Mammary epithelial cell (primary cell): ENCODE measurements at places on chromosomes 3 and 15. TPM values are rescaled to one million over a fixed set of nuclear protein-coding genes. Genes with fewer than 3 reads are reported as not detected.

DNA sequence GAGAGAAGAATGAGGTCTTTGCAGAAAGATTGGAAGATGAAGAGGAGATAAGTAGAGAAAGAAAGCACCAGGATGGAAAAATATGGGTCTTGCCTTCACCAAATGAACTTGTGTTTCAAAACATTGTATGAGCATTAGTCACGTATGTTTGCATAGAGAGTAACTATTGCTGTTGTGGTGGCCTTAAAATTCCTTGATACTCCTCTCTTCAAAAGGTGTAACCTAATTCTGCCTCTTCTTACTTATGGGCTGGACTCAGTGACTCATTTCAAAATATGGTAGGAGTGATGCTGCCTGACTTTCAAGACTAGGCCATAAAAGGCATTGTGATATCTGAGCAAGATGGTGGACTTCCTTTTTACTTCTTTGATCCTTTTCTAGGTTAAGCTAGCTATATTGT lies 228.7 kb upstream of the ZNF385D start:
- DNase-seq = peak; percentile 9

Gene TTLL13
- total RNA-seq = 0.21 TPM in 1 of 2 replicates, not detected in the other

GRCh38 chr15:99029341-99030144 lies 22.0 kb upstream of the PGPEP1L start:
- peak; percentile 24 for DNase-seq

Gene WDR49
- 0.16 and 1.1 TPM in 2 replicates for total RNA-seq

Gene FBXO45
- total RNA-seq = 11.9 and 13.5 TPM in 2 replicates

GRCh38 chr3:180594631-180595558 lies 7.1 kb upstream of the TTC14 start:
- DNase-seq = peak; percentile 56

Gene EPHA3
- total RNA-seq = 0.26 and 0.32 TPM in 2 replicates

DNA sequence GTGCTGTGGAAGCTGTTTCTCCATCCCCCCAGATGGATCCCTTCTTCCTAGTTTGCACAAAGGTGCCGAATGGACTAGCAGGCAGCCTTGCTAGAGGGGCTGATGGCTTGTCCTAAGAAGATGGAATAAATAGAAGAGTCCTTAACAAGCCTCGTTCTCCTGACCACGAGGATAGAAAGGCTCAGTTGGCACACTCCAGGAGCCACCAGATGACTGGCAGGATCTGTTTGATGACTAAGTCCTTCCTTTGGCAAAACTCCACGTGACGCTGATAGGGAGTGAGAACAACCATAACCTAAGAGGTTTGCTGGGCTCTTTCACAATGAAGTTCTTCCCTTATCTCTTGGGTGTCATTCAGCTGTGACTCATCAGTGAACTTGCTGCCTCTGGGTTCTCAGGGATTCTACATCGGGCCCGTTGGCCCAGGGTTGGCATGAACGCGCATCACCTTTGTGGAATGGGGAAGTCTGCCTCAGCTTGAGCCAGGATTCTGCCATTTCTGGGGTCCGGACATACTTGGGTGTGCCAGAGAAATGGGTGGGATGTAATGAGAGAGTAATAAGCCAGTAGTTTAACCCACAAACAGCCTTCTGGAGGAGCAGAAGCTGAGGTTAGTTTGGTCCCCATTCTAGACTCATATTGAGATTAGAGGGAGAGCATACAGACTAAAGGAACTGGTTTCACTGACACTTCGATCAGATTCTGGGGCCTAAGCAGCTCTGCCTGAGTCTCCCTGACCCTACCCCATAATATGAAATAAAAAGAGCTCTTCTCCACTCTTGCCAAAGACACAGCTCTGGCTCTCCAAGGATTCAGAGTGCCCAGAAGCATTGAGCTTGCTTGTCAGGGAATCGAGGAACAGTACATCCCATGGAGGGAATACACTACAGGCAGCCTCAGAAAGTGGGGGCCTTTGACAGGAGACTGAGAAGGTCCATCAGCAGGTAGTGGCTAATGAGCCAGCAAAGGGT lies 2.0 kb upstream of the MELTF start:
- DNase-seq = peak; percentile 99

DNA sequence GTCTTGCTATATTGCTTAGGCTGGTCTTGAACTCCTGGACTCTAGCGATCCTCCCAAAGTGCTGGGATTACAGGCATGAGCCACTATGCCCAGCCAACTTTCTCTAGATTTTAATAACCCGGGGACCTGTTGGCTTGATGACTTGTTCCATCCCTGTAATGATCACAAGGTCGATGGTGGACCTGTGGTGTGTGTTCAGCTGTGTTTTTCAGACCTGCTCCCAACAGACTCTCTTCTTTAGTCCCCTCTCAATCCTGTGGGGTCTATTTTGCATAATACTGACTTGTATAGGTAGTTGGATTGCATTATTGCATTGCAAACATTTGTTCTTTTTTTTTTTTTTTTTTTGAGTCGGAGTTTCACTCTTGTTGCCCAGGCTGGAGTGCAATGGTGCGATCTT lies 1.9 kb downstream of the MAP2K1 start:
- no peak for DNase-seq

DNA sequence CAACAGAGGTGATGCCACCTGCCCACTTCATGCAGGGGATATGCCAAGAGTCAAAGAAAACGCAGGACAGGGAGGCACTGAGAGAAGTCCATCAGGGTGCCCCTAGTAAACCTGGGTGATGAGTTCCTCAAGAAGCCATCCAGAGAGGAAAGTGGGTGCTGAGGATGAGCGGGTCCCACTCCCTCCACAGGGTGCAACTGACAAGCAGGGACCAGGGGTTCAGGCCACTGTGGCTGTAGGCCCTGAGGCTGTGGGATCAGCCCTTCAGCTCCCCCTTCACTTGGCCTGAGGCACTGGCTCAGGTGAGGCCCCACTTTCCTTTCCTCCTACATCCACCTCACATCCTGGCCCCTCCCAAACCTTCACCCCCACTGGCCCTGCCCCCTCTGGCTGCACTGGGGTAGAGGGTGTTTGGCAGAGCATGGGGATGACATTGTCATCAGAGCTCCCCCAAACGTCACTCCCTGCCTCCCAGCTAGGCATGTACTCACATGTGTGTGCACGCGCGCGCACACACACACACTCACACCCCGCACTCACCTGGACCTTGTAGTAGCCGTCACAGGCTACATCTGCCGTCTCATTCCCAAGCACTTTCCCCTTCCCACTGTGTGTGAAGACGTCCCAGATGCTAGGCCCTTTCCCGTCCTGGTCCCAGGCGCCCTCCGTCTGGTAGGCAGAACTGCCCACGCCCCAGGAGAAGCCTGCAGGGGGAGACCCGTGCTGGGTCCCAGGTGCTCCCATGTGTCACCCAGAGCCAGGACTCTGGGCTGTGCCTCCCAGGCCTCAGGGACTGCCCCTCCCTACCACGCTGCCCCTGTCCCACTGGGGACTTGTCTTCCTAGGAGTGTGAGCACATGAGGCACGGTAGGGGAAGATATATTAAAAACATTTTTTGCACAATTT lies 1.4 kb downstream of the LCTL start:
- DNase-seq = no peak

Gene TEX55
- total RNA-seq = not detected

Gene BCHE
- not detected for total RNA-seq

GRCh38 chr15:85702321-85703101 lies 92.2 kb downstream of the KLHL25 start:
- no peak for DNase-seq

DNA sequence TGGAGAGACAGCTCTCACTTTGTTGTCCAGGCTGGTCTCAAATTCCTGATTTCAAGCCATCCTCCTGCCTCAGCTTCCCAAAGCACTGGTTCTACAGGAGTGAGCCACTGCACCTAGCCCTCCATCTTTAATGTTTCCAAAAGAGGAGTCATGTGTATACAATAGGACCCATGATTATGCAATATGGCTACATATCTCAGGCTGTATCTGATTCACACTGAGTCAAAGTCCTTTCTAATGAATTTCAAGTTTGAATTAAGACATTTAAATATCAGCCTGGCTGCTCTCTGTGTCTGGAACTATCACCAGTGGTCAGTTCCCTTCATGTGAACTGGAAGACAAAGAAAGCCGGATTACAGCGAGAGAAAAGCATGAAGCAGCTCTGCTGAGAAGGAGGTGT lies 90.5 kb downstream of the MINAR1 start:
- DNase-seq = no peak

GRCh38 chr3:13040361-13041074 lies 32.7 kb downstream of the IQSEC1 start:
- DNase-seq = no peak

Gene NEK10
- total RNA-seq = 2.7 TPM

DNA sequence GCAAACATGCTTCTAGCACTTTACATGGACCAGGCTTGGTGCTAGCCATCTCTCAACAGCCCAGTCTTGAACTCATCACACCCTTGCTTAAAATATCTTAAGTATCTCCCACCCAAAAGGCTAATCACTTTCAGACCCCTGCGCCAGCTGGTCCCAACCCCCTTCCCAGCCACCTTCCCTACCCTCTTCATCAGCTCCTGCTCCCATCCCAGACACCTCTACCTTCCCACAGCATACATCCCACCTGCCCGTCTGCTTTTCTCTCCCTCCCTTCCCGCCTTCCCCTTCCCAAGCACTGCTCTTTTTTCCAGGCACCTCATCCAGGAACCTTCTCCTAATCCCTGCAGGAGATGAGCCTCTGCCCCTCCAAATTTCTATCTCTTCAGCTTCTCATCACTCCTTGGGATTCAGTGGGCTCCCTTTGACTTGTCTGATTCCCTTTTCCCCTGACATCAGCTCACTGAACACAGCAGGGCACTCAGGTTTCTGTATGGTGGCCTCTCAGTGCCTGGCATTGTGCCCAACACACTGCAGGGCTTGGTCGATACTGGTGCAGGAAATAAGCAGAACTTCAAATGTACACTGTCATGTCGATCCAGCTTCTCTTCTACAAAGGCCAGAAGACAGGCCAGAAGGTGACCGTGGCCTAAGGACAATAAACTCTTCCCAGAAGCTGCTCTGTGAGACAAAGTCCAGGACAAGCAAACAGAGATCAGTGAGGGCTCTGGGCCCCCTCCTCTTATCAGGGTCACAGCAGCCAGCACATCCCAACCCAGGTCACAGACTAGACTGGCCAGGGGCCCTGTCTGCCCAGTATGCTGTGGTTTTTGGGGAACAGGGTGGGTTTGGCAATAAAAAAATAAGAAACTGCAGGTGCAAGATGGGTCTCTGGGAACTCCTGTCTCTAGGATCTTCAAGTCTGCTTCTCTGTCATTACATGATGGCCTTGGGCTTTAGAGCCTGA lies 2.2 kb upstream of the ITIH1 start:
- DNase-seq = no peak

DNA sequence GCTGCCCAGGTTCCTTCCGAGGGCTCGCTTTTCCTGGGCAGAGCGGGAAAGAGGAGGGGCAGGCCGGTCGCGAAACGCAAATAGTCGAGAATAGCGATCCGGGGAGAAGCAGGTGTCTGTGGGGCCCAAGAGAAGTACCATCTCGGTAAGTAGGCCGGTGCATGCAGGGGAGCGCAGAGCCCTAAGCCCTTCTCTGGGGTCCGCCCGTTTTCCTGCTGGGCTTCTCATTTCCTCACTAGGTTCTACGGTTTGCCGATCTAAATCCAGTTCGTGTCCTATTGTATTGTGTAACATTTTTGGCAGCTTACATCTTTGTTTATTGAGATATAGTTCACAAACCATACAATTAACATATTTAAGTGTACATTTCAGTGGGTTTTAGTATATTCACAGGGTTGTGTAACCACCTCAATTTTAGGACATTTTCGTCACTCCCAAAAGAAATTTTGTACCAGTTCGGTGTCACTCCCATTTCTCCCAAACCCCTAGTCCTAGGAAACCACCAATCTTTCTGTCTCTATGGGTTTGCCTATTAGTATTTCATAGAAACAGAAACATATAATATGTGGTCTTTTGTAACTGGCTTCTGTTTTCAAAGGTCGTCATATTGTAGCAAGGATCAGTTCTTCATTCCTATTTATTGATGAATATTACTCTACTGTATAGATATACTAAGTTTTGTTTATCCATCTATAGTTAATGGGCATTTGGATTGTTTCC lies 6.8 kb upstream of the TRIM69 start:
- DNase-seq = no peak

DNA sequence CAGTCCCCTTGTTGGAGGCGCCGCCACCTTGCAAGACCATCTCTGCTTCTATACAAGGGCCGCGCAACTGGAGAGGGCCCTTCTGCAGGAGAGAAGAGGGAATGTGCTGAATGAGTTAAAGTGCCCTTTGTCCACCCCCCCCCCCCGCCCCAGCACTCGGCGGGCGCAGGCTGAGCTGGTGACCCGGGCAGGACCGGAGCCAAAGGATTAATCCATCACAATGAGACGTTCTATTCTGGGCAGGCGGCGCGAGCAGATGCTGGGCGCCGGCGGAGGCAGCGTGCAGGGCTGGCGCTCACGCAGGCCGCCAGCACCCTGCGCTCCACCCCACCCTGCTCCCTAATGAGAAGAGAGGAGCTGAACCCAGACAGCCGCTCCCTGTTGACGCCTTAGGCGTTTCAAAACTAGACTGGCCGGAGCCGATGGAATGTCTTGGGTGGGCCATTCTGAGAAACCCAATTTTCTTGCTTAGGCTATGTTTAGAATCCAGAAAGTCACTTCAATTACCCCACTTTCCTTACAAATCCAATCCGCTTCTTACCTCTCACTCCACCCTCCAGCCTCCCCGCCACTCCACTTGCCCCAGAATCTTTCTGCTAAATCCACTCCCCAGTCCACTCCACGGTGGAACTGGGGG lies 32.9 kb downstream of the GJD2 start:
- peak; percentile 42 for DNase-seq

Gene B3GALNT1
- total RNA-seq = 2.8 and 5.1 TPM in 2 replicates

- no peak for DNase-seq
These were observed 8.1 kb upstream of the PCOLCE2 start for GRCh38 chr3:142896996-142897395.

Gene GOLGA8S
- not detected in 2 replicates for total RNA-seq

- no peak for DNase-seq
These were observed 390.3 kb downstream of the GABRB3 start for GRCh38 chr15:26382444-26383072.

Gene HDGFL3
- 79.2 and 107 TPM in 2 replicates for total RNA-seq
